ENCODE measurements at places on chromosomes 1 and 21. TPM values are rescaled to one million over a fixed set of nuclear protein-coding genes. Genes with fewer than 3 reads are reported as not detected.

MATN1 gene
- total RNA-seq = 0.39 TPM

DNA sequence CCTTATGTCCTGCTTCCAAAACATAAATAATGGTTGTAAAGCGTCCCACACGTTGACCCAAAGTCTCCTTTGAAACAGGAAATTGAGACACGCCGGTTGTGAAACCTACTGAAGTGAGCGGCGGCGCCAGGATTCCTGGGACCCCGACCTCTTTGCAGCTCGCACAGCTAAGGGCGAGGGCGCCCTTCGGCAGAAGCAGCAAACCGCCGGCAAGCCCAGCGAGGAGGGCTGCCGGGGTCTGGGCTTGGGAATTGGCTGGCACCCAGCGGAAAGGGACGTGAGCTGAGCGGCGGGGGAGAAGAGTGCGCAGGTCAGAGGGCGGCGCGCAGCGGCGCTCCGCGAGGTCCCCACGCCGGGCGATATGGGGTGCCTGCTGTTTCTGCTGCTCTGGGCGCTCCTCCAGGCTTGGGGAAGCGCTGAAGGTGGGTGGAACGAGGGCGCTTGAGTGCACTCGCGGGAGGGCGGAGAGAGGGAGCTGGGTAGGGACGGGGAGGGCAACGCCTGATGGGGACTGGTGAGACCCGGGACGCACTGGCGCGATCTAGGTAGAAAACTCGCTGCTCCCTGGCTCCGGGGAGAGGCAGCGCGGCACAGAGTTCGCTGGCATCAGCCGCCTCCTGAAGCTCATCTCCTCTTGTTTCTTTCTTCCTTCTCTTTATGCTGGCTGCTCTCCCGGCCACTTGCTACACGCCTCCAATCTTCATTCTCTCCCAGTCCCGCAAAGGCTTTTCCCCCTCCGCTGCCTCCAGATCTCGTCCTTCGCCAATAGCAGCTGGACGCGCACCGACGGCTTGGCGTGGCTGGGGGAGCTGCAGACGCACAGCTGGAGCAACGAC, at the start of gene CD1D:
Gene CD1D (plus strand): TSS at position 155 of the 836 bp plus-strand sequence. CDS start 207 bp downstream, at position 362.
- DNase-seq = no peak

HCN3 gene
- 3.7 TPM for total RNA-seq

SPATA17 gene
- total RNA-seq = 0.21 TPM

GRCh38 chr1:35164893-35165292, 28.1 kb downstream of the SFPQ start:
- DNase-seq = no peak

DNA sequence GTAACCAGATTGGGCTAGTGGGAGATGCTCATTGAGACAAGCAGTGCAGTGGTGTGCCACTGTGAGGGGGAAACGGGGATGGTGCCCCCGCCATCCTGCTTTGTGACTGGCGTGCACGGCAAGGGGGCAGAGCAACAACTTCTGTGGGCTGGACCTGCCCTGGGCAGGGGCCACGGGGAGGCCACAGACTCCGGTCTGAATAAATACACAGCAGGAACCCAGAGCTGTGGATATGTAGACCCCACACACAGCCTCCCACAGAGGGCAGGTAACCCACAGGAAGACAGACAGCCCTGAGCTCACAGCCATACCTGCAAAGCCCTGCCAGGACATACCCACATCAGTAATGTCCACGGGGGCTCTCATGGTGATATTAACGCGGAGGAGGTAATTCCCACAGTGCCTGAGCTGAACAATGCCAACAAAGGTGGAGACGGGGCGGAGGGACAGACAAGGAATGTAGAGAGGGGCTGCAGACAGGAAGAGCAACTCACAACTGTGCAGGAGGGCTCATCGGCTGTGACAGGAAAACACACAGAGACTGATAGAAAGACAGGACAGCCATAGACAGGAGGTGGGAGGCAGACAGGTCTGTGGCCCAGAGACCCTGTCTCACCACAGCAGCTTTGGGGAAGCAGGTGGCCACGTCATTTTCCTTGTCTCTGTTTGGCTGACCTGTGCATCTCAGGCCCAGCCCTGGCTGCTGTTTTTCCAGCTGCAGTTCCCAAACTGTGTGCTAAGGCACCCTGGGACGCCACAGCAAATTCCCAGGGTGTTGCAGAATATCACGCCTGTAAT, 4.9 kb upstream of the WNT3A start:
- DNase-seq = peak; percentile 78

CRNN gene
- total RNA-seq = not detected

TBX15 gene
- total RNA-seq = 3.1 TPM

DNA sequence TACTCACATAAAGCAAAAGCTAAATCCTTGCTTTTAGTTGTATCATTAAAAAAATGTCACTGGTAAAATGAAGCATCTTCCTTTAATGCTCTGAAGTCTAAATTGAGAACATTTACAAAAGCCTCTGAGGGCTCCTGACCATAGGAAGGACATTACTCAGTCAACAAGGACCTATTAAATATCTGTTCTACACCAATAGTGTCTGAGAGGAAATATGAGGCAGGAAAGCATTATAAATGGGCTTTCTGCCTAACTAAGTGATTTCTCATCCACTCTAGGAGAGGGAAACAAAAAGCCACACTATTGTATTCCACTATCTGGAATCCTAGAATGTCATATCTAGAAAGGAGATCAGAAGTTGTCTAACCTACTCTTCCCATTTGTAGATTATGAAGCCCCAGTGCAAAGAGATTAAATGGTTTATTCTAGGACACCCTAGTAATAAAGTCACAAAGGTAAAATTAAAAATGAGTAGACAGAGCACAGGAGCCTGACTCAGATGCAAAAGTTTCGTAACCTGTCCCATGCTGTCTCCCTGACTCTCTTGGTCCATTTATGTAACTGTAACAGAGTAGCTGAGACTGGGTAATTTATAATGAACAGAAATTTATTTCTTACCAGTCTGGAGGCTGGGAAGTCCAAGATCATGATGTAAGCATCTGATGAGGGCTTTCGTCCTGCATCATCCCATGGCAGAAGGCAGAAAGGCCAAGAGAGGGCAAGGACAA, 17.6 kb downstream of the RGS1 start:
- DNase-seq = no peak

DNA sequence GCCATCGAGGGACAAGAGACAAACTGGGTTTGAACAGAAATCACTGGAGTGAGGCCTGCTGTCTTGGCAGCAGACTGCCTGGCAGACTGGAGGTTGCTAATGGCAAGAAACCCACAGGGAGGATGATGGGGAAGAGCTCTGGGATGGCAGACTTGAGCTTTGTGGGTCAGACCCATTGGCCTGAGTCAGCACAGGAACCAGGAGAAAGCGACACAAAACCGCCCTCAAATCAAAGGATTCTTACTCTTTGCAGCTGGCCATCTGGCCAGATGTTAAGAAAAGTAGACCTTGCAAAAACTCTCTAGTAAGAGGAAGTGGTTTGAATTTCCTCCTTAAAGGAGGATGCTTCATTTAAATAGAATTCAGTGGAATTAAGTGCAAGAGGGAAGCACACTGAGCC, 195.2 kb upstream of the JUN start:
- peak; percentile 62 for DNase-seq

KCNE2 gene
- not detected for total RNA-seq
